Smooth muscle cell of the brain vasculature (primary cell): ENCODE measurements at places on chromosomes 11 and 22.

DNA sequence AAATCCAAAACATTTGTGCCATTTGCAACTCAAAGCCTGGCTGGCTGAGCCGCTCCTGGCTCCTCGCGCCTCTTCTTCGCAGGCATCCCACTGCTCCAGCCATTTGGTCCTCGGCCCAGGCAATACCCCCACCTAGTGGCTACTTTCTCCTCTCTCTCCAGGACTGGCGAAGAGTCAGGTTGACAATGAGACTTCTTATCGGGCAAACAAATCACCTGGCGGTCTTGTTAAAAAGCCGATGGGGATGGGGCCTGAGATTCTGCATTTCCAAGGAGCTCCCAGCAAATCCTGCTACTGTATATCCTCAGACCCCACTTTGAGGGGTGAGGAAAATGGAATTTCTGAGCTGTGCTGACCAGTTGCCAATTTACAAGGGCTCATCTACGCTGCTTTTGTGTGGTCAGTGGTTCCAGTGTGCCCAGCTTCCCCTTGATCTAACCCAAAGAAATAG is 89.0 kb downstream of the ISX start:
- peak; percentile 10 for DNase-seq

GRCh38 chr11:30504468-30504867 is 81.7 kb downstream of the MPPED2 start:
- DNase-seq = no peak

DNA sequence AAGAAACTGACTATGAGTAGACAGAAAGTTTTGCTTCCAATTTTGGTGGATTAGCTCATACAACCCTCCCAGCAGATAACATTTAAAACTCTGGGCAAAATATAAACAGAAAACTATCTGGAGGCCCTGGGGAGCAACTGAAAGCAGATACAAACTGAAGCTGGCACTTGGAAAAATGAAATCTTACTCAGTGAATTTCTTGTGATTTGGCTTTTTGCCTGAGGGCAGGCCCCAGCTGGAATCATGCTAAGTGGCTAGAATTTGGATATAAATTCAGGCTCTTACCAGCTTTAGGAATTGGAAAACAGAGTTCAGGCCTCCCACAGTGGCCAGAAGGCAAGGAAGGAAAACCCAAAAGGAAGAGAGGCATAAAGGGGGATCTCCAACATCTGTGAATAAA is 85.8 kb downstream of the EFCAB6 start:
- DNase-seq = no peak

GRCh38 chr11:27841023-27841422 is 140.8 kb upstream of the BDNF start:
- DNase-seq = no peak

DNA sequence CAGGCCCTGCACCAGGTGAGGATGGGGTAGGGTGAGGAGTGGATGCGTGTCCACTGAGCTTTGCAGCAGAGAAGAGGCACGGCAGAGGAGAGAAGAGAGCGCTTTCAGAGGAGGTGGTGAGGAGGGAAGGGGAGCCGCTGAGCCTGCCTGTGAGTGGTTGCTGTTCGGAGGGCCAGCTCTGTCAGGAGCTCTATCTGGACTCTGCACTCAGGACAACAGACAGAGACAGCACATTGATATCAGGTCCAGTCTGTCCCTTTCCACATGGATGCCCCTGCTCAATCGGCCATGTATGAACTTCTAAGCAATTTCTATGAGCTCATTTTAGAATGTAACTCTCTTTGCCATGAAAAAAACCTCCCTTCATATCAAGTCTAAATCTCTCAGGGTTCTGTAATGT is 158.6 kb downstream of the KIRREL3 start:
- DNase-seq = no peak

DNA sequence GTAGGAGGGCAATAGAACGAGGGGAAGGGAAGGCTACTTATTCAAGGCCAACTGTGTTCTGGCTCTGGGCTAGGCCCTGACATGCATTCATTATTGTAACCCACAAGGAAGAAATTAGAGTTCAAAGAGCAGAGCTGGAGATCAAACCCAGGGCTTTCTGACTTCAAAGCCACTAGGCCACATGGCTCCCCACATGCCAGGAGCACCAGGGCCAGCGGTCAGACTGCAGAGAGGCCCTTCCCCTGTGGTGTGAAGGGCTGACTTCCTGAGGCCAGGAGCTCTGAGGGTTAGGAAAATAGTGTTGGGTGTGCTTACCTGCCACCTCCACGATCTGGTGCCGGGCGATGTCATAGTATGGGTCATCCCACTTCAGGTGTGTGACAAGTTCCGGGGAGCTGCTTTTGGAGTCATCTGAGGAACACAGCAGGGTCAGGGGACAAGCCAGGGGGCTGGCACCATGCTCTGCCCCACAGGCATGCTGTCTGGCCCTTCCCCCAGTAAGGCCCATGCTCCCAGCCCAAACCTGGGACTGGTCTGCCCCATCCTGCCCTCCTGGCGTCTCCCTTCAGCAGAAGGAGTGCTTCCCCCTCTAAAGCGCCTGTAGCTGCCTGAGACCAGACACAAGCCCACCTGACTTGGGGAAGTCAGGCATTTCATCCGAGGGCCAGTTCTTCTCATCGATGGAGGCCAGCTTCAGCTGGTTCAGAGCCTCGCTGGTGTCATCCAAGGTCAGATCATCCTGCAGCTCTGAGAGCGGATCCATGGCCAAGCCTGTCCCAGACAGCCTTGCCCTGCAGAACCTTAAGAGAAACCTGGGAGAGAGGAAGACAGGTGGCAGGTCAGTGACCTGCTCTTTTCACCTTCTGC is 4.8 kb downstream of the ARHGAP1 start:
- no peak for DNase-seq

GRCh38 chr11:29809121-29809520 is 207.7 kb downstream of the KCNA4 start:
- no peak for DNase-seq

DNA sequence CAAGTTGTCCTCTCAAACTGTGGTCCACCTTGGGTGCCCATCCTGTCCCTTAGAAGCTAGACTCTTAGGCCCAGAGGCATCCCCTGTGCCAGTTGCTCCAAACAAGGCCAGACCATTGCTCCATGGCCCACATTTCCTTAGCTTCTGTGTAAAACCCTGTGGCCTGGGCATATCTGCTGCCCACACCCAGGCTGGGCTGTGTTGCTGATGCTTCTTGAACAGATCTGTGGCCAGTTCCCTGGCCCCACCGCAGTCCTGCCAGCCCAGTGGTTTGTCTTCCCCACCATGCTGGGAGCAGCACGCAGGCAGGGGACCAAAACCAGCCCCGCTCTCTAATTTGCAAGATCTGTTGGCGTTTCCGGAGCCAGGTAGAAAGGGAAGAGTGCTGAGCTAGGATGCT is 72.2 kb downstream of the CSNK2A3 start:
- DNase-seq = no peak

DNA sequence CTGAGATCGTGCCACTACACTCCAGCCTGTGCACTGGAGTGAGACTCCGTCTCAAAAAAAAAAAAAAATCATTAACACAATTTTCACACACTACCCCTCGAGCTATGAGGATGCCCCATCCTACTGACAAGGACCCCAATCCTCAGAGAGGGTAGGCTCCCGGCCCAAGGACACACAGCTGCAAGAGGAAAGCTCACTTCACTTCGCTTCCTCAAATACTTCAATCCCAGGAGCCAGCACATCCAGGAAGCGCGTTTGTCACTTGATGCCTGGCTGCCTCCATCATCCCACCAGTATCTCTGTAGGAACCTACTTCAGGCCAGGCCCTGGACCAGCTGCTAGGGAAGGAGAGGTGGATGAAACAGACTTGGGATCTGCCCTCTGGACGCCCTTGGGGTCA is 144.0 kb downstream of the CRYBB2 start:
- no peak for DNase-seq

DNA sequence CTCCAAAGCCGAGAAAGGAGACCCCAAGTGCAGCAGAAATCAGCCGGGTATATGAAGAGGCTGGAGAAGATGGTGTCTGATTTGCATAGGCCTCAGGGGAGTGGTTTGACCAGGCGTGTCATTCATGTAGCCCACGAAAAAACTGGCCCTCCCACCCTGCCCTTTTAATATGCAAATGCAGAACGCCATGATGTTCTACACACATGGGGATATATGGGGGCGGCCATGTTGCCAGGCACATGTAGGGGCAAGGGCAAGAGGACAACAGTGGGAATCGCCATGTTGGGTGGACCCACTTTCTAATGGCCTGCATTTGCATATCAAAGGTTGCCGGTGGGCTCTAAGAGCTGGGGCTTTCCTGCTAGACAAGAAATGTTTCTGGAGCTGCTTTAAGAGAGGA is 86.4 kb downstream of the ISX start:
- DNase-seq = no peak

DNA sequence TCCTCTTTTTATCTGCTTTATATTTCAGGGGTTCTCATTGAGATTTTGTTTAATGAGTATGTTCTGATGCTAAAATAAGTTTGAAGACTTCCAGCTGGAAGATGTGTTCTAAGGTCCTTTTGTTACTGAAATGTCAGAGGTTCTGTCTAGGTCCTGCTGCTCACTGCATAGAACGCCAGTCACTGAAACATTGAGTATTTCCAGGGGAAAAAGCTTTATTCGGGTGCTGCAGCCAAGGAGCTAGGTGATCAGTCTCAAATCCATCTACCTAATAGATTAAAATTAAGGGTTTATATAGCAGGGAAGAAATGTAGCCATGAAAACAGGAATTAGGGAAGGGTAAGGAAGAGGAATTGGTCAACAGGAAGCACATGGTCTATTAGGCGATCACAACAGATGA is 19.7 kb downstream of the SVIP start:
- no peak for DNase-seq

GRCh38 chr11:86885311-86885710 is 69.9 kb downstream of the FZD4 start:
- DNase-seq = no peak

DNA sequence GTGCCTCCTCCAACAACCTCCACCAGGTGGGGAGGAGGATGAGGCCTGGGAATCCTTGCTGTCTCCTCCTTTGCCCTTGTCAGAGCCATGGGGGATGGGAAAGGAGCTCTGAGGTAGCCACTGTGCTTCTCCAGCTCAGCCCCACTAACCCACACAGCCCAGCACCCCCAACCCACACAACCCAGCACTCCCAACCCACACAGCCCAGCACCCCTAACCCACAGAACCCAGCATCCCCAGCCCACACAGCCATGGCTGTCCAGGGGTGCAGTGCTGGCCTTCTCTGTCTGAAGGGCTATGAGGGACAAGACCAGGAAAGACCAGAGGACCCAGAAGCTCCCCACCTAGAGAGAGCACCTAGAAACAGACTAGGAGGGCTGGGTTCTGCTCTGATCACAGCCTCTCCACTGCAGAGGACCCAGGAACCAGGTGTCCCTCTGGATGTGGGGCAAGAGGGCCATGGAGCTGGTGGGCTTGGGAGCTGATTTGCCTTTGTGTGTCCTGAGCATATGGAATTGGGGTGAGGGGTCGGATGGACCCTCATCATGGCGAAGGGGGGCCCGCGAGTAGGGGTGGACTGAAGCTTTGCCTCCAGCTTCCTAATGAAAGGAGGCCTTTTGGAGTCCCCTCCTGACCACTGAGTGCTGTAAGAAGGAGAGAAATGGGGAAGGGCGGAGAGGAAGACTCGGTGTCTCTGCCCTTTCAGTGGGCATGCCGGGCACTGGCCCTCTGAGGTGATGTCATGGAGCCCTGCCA is 117.6 kb upstream of the THY1 start:
- no peak for DNase-seq

DNA sequence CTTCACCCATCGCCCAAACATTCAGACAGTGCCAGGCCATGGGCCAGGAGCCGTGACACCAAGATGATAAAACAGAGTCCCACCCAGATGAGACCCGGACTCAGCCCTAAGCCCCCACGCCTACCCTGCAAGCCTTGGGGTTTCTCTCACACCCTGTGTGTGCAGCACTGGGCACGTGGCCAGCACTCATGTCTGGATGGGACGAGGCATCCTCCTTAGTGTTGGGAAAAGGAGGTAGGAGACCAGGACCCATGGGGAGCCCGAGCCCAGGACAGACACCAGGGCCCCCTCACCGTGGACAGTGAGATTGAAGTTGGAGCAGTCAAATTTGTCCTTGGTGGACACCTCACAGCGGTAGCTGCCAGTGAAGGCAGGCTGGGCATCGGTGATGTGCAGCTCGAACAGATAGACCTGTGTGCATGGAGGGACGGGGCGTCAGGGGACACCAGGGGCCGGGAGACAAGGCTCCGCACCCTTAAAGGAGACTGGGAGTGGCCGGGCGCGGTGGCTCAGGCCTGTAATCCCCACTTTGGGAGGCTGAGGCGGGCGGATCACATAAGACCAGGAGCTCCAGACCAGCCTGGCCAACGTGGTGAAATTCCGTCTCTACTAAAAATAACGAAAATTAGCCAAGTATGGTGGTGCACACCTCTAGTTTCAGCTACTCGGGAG is 4.2 kb downstream of the MYBPC3 start:
- no peak for DNase-seq

DNA sequence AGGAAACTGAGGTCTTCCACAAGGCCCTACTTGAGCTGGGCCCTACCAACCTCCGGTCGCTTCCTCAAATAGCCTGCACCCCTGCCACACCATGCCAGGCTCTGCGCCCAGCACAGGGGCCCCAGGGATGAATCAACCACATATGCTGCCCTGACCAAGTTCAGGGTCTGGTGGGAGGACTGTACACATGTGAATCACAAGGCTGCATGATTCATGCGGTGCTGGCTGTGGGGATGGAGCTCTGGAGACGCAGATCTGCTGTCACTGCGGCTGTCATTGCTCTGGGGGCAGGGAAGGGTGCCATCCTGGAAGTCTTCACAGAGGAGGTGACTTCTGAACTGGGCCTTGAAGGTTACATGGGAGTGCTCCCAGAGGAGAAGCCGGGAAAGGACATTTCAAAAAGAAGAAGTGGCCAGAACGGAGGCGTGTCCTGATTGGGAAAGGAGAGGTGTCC is 21.5 kb downstream of the CYTH4 start:
- DNase-seq = peak; percentile 40

- DNase-seq = no peak
Measured at GRCh38 chr11:72373163-72373562, 61.2 kb downstream of the CLPB start.

- no peak for DNase-seq
Measured at GRCh38 chr11:76164081-76164480, 42.2 kb downstream of the WNT11 start.

DNA sequence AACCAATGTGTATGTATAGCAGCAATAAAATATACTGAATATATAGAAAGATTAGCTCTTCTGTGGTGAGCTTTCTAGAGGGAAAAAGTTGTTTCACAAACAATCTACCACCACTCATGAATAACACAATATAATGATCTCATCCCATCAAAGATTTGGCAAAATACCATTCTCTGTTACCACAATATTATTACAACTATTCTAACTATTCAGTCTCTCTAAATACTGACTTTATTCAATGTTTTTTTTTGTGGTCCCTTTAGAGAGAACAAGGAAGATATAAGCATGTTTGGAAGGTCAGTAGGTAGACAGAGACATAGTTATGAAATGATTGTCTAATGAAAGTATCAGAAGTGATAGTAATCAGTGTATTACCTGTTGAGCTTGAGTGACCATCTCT is 7.8 kb downstream of the CCDC90B start:
- no peak for DNase-seq
